HL-60 (cell line): ENCODE measurements at places on chromosomes 11 and 22.

DNA sequence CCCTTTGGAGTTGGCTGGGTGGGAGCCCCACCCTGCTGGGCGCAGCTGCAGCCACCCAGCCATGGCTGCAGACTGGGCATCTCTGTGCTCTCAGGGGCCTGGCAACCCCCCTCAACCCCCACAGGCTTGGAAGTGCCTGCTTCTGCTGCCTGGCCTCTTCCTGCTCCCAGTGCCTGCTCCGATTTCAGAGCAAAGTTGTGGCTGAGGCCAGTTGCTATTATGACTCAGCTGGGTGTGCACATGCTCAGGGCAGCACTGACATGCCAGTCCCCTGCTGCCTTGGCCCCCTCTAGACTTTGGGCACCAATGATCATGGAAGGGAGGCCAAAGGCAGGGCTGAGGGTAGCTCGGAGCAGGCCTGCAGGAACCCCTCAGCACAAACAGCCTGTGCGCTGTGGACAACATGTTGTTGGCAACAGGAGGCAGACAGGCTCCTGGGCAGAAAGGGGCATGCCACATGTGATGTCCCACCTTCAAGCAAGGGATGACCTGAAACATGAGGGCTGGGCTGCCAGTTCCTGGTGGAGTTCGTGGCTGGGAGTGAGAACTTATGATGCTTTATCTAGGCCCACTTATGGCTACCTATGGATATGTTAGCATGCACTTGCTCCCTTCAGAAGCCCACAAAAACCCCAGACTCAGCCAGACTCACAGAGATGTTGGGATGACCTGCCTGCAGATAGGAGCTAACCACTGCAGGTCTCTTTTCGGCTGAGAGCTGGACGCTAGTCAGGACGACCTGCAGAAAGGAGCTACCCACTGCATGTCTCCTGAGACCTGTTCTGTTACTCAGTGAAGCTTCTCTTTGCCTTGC is 96.4 kb upstream of the AMOTL1 start:
- DNase-seq = no peak

- no peak for DNase-seq
Observed at GRCh38 chr22:22689621-22690345, 45.4 kb downstream of the GGTLC2 start.

GRCh38 chr11:94545264-94546161 is 1.8 kb downstream of the FUT4 start:
- no peak for DNase-seq

DNA sequence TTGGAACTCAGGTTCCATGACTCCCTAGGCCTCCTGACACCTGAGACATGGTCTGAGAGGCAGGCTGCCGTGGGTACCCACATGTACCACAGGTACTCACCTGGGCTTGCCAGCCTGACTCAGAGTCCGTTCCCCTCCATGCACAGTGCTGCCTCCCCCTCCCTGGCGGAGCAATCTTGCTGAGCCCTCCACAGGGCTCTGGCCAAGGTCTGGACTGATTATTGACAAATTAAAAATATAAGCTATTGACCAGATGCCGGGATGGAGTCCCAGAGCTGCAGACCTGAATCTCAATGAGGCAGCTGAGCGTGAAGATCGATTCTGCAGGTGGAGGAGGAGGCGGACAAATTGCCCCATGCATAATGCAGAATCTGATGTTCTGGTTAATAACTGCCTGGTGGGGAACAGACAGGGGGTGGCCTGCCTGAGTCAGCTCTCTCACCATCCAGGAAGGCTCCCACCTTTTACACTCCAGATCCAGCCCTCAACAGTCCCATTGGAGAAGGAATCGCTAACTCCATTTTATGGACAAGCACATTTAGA is 422.7 kb downstream of the MIAT start:
- no peak for DNase-seq

DNA sequence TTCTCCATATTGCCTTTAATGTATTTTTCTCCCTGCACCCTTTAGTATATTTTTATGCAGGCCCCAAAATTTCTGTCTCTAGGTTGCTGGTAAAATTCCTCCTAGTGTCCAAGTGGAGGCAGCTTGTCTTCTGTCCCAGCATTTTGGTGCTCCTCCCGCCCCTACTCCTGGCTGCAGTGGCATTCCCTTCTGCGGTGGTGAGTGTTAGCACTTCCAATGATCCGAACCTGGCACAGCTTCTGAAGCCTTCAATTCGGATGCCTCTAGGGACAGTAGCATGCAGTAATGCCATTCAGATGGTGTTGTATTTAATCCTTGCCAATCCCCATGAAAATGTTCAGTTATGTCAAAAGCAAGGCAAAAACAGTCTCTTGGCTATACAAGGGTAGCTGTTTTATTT is 5.9 kb downstream of the YWHAH start:
- DNase-seq = peak; percentile 22

DNA sequence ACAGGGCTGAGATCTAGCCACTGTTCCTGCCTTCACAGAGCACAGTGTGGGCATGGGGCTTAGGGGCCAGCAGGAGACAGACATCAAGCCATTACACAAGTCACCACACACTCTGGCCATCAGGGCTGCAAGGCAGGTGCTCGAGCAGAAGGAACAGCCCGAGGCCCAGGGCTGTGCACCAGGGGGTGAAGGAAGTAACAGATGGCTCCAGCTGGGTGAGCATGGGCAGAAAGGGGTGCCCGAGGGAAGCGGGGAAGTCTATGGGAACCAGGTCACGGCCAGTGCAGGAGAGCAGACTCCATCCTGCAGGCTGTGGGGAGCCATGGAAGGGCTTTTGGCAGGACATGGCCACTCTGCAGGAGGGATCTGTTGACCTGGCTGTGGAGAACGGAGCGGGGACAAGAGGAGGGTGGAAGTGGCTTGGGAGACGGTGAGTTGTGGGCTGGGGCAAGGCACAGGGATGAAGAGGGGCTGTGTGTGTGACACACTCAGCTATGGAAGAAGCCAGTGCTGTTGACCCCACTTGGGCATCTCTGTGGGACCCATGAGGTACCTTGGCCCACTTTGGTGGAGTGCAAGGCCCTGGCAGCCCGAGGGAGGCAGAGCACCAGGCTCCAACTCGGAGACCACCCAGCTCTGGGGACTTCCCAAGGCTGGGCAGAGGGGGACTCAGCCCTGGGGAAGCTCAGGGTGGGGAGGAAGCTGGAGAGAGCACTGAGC is 3.6 kb downstream of the C11orf68 start:
- DNase-seq = peak; percentile 58

DNA sequence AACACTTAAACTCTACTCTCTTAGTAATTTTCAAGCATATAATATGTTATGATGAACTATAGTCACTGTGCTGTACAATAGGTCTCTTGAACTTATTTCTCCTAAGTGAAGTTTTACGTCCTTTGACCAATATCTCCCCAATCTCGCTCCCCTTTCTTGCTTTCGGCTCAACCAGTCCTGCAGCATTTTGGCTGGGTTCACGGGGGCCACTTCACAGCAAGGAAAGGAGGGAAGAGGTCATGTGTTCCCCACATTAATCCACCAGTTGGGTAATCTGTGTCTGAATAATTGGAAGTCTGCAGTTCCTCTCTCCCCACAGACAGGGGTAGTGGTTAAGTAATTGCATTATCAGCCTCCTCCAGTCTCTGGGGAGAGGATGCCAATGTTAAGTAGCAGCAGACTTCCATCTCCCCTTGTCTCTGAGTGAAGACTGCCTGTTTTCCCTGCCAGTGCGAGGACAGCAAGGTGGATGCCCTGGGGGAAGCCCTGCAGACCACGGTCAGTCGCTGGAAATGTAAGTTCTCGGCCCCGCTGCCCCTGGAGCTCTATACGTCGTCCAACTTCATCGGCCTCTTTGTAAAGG is 59.2 kb upstream of the CRTAM start:
- peak; percentile 58 for DNase-seq

- no peak for DNase-seq
Observed at GRCh38 chr11:61833471-61833870, 5.4 kb downstream of the FADS2 start.

GRCh38 chr22:27377501-27378295 is 423.9 kb downstream of the MN1 start:
- DNase-seq = no peak

GRCh38 chr22:35777335-35777975 is 59.8 kb downstream of the APOL5 start:
- DNase-seq = no peak

- no peak for DNase-seq
Observed at GRCh38 chr22:43510281-43511070, 98.7 kb downstream of the MPPED1 start.

DNA sequence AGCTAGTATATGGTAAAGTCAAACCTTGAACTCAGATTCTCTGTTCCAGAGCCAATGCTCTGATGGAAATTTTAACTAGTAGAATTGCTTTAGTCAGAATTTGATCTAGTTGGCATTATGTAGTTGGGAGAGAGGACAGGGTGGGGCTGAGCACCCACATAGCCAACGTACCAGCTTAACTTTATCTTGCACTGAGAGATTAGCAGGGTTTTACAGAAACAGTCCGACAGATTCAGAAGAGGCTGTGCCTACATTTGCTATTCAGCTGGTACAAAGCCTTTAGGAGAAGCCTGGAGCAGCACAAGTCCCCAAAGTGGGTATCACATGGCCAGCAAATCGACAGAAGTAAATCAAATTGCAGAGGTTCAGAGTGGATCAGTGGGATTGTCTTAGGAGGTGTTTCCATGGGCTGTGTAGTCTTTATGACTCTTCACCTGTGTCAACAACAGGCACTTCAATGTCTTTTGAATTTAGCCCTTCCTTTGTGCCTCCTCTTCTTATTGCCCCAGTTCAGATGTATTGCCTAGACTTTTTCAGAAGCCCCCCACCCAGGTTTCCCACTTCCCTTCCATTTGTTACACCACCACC is 7.3 kb upstream of the CSRP3 start:
- no peak for DNase-seq

DNA sequence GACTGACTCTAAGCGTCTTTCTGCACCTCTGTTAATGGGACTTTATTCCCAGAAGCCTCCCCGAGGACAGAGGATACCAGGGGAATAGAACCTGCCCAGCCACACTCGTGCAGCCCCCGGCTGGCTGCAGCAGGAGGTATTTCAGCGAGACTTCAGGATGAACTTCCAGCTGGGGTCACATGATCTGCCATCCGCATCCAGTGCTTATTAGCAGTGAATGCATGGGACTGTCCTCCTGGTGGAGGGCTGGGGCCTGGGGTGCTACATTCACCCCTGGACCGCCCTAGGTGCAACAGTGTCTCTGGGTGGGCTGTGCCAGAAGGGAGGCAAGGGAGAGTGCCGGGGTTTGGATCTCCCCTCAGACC is 1.6 kb downstream of the DUSP8 start:
- DNase-seq = no peak

DNA sequence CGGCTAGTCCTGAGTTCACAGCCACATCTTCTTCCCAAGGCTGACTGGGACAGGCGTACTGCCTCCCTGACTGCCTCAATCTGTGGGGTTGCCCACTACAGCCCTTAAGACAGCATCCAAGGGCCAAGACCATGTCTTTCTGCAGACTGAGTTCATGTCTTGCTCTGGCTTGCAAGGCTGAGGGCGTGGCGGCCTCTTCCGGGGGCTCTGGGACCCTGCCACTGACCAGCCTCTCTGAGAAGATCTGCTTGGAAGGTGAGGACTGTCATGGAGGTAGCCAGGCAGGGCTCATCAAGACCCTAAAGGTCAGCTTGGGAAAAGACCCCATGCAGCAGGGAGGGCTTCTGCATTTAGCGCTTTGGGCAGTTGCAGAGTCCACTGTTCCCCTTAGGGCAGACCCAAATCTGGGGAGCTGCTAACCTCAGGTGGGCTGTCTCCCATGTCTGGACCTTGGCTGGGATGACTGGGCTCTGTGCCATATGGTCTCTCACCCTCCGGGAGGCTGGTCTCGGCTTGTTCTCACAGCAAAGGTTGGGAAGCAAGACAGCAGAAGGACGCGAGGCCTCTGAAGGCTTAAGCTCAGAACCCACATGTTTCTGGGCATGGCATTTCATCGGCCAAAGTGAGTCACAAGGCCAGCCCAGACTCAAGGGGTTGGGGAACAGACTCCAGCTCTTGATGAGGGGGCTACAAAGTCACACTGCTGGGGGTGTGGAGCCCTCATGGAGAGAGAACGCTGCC is 109.1 kb upstream of the LMO1 start:
- DNase-seq = no peak

GRCh38 chr11:22733475-22734248 is 67.3 kb downstream of the GAS2 start:
- no peak for DNase-seq

- no peak for DNase-seq
Observed at GRCh38 chr11:85299258-85299942, 327.7 kb downstream of the DLG2 start.

- DNase-seq = no peak
Observed at GRCh38 chr11:9574622-9575259, 1.3 kb downstream of the WEE1 start.

DNA sequence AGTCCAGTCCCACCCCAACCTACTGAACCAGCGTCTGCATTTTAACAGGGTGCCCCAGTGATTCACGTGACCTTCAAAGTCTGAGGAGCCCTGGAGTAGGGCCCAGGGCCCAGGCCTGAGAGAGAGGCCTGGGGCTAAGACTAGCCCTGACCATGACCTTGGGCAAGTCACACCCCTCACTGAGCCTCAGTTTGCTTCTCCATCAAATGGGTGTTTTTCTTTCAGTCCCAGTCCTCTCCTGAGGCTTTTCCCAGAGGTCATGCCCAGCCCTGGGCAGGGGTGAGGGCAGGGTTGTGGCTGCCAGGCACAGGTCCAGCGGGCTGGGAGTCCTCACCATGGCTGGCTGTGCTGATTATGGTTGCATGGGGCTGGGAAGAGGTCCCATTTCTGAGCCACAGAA is 33.0 kb upstream of the GCAT start:
- no peak for DNase-seq

GRCh38 chr11:907668-908067 is 2.9 kb downstream of the CHID1 start:
- DNase-seq = no peak

- DNase-seq = no peak
Observed at GRCh38 chr22:42951093-42951710, 63.7 kb downstream of the PACSIN2 start.

DNA sequence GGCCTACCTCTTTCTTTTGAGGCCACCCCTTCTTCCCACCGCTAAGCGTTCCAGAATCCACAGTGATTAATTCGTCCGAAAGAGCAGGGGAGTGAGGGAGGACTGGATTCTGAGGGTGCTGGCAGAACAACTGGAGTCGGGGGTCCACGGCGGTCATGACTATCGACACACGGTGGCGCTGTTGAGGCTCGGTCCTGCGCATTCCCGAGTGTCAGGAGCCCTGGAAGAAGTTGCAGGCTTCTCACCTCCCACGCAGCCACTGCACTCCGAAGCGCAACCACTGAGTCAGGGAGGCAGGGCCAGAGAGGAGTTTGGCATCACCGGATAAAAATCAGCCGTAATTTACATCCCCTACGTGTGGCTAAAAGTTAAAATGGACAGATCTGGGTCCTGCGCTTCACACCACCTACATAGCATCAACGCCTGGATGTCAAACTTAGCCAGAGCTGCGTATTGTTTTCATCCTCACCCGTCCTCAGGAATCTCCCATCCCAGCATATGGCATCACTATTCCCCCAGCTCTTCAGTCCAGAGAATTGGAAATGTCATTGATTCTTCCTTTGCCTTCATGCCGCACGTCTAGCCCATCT is 10.7 kb upstream of the CTSF start:
- peak; percentile 60 for DNase-seq

DNA sequence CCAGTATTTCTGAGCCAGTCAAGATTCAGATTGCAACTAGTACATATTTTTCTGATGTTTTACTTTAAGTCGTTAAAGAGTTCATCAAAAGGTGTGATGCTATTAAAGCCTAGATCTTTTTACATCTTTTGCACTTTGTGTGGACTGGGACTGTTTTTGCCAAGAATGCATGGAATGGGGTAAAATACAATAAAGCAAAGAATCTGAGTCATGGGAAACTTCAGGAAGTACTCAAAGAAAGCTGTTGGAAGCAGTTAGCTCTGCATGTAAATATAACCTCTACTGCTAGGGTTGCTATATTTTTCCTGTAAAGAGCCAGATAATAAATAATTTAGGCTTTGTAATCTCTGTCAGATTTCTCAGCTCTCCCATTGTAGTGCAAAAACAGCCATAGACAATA is 20.9 kb downstream of the ATXN10 start:
- DNase-seq = no peak
